ENCODE measurements at places on chromosomes 7 and 10.

DNA sequence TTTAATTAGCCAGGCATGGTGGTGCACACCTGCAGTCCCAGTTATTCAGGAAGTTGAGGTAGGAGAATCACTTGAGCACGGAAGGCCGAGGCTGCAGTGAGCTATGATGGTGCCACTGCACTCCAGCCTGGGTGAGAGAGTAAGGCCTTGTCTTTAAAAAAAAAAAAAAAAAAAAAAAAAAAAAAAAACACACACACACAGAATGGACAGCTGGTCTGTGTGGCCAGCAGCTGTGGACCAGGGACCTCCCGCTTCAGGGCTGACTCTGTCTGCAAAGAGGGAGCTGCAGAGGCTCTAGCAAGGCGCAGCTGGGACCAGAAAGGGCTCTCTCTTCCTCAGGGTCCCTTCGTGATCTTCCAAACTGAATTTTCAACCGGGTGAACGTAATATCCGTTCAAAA, 53.6 kb upstream of the DNAAF5 start:
- no peak for DNase-seq

- no peak for DNase-seq
Observed at GRCh38 chr7:81248420-81248819, 329.6 kb upstream of the SEMA3C start.

DNA sequence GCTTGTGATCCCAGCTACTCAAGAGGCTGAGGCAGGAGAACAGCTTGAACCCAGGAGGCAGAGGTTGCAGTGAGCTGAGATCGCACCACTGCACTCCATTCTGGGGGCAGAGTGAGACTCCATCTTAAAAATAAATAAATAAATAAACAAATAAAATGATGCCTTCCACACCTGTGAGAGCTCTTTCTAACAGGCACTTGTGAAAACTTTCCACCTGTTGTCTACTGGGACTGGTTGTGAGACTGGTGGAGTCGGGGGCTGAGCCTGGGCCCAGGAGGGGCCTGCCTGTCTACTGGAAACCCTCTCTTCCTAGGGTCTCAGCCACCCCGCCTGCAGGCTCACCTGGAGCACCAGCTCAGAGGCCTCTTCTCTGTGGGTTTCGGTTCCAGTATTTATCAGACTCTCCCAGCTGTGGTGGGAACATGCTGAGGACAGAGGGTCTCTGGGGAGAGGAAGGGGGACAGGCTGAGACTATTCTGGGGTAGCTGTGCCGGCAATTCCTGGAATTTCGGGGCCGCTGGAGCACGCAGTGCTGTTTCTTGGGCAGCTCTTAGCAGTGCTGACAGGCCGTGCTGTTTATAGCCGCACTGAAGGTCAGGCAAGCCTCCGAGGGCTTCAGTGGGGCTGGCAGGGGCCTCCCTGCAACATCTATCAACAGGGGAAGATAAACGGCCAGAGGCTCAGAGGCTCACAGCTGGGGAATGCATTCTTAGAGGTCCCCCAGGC, 3.8 kb downstream of the LDB3 start:
- DNase-seq, result no peak

DNA sequence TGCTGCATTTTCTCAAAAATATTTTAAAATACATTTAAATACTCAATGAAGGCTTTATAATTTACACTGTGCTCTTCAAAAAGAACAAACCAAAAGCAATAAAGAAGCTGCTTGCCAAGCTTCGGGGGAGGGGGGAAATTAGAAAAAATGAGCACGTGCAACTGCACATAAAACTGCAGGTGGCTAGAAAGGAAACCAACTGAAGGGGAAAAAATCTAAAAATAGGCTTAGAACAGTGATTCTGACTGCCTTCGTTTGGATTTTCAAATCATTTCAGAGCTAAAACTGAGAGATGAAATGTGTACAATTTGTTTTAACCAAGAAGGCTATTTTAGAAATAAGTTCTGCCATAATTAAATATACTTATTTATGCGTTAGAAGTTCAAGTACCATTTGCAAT, 61.4 kb downstream of the ABI1 start:
- no peak for DNase-seq

DNA sequence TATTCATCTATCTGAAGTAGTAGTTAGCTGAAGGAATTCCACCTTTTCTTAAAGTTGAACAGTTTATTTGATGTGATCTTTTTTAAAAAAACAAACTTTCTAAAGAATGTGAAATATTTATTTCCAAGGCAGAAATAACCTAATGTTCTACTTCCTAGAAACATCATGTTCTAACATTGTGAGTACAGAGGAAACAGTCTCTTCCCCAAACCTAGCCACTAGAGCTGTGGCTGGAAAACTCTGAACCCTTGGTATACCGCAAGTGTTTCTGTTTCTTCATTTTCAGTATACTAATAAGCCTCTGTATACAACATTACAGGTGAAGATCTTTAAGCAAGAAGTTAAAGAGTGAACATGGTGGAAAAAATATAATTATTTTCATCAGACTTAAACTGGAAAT, 35.1 kb downstream of the NOC3L start:
- DNase-seq, result no peak

- no peak for DNase-seq
Observed at GRCh38 chr7:92794831-92795230, 41.5 kb downstream of the CDK6 start.

DNA sequence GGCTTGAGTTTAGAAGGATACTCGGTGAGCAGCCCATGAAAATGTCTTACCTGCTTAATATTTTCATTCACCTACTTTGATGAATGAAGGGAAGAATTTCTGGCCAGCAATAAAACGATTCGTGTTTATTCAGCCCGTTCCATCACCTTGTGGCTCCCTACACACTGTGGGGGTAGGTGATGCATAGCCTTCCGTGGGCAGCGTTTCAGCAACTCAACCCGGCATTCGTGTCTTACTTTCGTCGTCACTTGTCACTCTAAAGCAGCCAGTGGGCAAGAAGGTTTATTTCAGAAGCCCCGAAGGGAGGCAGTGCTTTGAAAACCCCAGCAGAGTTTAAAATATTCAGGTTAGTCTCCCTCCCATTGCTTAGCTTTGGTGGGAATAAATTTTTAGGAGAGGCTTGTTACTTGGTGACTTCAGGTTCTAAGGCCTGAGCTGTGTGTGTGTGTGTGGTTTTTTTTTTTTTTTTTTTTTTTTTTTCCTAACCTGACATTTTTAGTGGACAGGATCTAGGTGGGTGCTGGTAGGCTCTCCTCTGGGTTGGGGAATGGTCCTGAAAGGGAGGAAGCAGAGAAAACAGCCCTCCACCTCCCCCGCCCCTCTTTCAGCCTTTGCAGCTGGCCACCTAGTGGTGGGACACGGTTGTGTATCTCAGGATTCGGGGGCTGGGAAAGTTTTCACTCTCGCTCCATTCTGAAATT, 1.8 kb downstream of the GRK5 start:
- DNase-seq, result peak; percentile 25

- no peak for DNase-seq
Observed at GRCh38 chr10:19252531-19252930, 203.9 kb downstream of the MALRD1 start.

GRCh38 chr7:116162254-116162653, 48.1 kb upstream of the TES start:
- DNase-seq, result no peak

- DNase-seq, result no peak
Observed at GRCh38 chr7:157993406-157994105, 594.1 kb downstream of the PTPRN2 start.

DNA sequence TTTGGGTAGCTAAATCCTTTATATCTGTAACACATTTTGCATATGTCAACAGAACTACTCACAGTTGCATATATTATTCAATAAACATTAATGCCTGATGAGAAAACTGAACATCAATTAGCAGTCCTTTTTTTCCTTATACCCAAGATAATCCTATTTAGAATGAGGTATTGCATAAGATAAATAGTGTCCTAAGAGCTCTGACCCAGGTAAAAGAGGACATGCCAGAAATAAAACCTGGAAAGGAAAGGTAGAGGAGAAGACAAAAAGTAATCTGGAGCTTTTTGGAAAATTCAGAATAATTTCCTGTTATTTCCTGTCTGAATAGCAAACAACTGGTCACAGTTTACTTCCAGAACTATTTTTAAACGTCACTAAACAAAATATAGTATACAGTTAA, 204.4 kb downstream of the PLXDC2 start:
- DNase-seq, result no peak

DNA sequence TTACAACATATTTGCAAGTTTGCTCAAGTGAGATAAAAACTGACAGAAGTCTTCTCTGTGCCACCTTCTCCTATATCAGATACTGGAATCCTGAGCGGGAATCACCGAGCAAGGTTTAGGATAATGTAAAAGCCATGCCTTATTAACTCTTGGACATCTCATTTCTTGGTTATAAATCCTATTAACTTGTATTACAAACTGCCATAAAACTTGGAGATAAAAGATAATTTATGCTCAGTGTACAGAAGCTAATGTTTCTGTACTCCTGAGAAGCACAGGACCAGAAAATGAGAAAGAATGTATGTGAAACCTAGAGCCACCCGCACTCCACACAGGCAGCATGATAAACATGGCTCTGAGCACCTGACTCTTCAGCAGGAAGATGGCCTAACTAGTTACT, 181.2 kb upstream of the NOBOX start:
- DNase-seq, result no peak

DNA sequence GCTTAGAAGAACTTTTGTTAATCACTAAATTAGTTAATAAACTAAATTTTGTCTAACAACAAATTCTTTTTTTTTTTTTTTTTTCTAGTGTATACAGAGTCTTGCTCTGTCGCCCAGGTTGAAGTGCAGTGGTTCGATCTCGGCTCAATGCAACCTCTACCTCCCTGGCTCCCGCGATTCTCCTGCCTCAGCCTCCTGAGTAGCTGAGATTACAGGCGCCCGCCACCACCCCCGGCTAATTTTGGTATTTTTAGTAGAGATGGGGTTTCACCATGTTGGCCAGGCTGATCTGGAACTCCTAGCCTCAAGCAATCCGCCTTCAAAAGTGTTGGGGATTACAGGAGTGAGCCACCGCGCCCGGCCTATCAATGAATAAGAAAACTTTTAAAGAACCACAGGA, 1.1 kb upstream of the IQUB start:
- DNase-seq, result no peak
